Stimulated activated CD8-positive, alpha-beta memory T cell treated with anti-CD3 and anti-CD28 coated beads, Interleukin-15, amount 100 ng/mL, for 48 hours (primary cell): ENCODE measurements at places on chromosomes 5 and 9.
A peak's percentile ranks its signal among the peaks of the same experiment; 100 is the strongest.

- DNase-seq, result no peak
Observed at GRCh38 chr5:110262749-110263148, 463.7 kb downstream of the TMEM232 start.

- no peak for DNase-seq
Observed at GRCh38 chr9:87667164-87667738, 58.7 kb upstream of the CTSL start.

- peak; percentile 44 for DNase-seq
Observed at GRCh38 chr5:1011226-1011631, 2.6 kb downstream of the NKD2 start.

DNA sequence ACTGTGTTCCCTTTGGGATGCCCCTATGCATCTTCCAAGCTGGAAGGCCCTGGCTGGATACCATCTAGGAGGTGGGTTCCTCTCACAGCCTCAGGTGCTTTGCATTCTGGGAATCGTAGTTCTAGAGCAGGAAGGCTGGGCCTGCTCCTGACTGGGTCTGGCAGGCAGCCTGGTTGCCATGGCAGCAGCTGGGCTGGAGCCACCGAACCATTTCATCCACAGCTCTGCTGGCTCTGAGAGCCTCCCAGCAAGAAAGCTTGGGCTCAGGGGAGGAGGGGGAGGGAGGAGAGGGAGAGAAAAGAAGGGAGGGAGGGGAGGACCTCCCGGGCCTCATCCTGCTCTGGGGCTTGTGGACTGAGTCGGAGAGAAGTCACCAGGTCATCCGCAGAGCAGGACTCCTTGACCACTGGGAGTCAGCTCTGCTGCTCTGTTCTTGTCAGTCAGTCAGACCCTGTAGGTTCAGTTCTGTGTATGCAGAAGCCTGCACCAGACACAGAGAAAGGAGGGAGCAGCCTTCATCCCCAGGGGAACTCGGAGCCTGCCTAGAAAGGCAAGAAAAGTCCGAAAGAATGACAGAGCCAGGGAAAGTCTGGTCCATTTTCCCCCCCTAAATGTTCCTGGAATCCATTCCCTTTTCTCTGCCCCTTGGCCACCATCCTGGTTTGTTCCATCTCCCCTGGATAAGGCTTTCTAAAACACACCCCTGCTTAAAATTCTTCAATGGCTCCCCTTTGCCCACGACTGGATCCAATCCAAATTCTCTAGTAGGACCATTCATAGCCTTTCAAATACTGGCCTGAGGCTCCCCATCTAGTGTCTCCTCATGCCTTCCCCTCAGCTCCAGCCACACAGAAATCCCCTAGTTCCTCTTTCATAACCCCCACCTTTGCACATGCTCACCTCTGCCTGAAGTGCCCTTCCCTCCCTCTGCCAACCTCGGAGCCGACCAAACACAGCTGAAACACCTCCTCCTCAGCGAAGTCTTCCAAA is 65.4 kb upstream of the ARAP3 start:
- no peak for DNase-seq

DNA sequence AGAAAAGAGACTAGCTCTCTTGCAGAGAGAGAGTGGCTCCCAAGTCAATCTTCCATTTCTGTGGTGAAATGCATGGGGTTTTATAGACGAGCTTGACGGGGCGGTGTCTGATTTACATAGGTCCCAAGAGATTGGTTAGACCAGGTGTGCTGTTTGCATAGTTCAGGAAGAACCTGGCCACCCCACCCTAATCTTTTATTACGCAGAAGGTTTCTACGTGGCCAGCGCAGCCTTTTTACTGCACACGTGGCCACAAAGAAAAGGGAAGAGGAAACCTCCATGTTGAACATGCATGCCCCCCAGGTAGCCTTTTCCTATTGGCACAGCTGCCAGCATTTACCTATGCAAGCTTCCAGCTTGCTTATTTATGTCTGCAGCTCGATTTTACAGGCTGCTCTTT is 92.1 kb downstream of the CAVIN4 start:
- no peak for DNase-seq

- DNase-seq, result no peak
Observed at GRCh38 chr5:101326766-101327165, 423.7 kb upstream of the ST8SIA4 start.

- DNase-seq, result no peak
Observed at GRCh38 chr5:37208883-37209797, 40.0 kb downstream of the CPLANE1 start.

DNA sequence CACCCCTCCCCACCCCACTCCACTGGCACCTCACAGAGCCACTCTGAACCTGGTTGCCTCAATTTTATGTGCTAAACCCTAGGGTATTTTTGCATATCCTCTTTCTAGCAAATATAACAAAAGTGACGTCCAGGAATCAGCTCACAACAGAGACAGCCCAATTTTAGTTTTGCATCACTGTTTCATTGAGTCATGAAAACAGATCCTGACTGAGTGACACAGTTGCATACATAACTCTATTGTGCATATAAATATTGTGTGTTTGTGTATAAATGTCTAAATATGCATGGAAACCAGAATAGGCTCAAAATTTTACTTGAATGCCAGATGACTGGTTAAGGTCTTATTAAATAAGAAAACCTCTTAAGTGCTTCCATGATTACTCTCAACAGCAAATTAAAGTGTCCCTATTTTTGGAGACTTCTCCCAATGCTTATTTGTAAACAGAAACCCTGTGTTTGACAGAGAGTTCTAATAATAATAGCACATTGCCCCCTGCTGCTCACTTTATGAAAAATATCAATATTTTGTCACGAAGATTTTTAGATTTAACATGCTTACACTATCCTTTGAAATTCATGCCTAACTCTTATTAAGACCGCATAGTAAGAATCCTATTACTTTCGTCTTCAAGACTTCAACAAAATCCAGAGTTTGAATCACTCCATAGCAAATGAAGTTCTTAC is 75.5 kb upstream of the PRRC1 start:
- DNase-seq, result no peak

- DNase-seq, result no peak
Observed at GRCh38 chr9:38117651-38118050, 48.6 kb upstream of the SHB start.

DNA sequence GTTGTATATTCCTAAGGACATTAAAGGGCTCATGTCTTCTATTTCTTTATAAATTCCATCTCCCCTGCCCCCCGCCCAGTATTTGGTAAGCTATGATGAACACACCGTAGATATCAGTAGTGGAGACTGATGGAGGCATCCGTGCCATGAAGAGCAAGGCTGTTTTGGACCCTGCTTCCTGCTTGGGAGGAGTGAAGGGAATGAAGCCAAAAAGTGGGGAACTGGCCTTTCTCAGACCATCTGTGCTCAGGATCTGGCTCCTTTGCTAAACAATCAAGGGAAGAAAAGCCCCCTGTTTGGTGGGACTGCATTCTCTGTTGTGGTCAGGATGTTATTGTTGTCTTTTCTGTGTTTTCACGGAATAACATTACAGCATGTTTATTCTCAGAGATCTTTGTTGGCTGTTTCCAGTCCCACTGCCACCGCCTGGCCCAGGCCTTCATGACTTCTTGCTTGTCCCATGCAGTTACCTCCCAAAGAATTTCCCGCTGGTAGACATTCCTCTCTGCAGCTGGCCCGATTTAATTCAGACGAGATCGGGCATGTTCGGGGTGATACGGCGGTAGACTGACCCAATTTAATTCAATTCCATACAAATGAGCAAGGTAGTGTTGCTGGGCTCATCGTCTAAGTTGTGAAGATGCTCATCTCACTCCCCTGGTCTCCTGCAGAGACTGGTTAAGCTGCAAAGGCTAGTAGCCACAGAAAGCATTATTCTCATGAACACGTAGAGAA is 31.4 kb upstream of the ANKH start:
- no peak for DNase-seq

- DNase-seq, result no peak
Observed at GRCh38 chr9:100595391-100596199, 17.7 kb downstream of the CAVIN4 start.

- DNase-seq, result no peak
Observed at GRCh38 chr9:91386765-91387164, 25.0 kb upstream of the AUH start.

DNA sequence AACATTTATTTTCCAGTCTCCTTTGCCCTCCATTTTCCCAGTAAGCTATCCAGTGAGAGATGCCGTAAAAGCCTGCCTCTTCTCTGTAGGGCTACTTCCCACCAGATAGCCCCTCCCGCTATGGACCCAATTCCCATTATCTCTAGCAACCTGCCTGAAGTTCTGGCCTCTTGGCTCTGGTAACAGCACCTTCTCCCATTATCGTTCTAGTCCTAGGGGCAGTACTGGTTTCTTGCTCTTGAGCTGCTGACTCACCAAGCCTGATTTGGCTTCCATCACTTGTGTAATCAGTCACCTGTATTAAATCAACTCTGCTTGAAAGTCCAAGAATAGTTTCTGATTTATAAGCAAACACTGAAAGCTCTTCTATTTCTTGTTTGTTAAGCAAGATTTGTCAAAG is 42.8 kb upstream of the PARP8 start:
- no peak for DNase-seq

DNA sequence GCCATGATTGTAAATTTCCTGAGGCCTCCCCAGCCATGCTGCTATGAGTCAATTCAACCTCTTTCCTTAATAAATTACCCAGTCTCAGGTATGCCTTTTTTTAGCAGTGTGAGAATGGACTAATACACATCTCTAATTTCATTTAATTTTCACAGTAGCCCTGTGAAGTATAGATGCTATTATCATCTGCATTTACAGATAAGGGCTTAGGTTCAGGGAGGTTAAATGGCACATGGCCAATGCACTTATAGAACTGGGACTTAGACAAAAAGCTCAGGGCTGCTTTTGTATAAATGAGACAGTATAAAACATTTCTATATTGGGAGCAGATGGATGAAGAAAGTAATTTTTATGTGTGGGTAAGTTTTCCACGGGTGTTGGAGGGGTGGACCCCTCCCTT is 62.9 kb upstream of the PANK3 start:
- no peak for DNase-seq

GRCh38 chr5:37799865-37800421 is 39.9 kb downstream of the GDNF start:
- no peak for DNase-seq

DNA sequence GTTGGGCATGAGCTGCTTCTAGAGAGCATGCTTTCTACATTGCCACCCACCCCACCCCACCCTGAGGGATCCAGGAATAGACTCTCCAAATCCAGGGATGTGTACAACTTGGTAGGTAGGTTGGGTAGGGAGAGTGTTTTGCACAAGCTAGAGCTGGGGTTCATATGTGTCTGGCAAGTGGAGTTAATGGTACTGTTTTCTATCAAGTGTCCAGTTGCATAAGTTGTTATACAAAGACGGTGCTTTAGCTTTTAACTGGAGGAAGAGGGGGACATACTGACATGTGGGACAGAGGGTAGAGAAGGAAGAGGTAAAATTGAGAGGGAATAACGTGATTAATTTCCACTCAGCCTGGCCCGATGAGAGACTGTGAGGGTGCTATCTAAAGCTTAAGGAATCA is 51.0 kb upstream of the TNC start:
- DNase-seq, result no peak

- no peak for DNase-seq
Observed at GRCh38 chr5:76735762-76736545, 20.0 kb downstream of the F2R start.

- no peak for DNase-seq
Observed at GRCh38 chr5:65769539-65769938, 47.5 kb downstream of the NLN start.

DNA sequence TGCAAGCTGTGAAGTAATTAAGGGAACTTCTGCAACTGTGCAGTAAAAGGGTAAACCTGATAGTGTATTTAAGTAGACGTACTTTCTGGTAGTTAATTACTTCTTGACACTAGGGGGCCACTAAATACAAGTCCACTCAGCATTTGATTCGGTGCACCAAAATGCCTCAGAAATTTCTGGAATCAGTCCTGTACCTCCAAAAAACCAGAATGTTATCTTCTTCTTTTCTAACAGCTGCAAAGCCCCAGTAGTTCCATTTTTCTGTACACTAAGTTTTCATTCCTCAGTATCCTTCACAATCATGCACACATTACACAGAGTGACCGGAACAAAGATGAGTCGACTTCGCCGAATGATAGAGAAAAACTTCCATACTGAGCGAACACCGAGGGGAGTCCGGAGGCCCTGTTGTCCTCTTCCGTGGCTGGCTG is 484 bp downstream of the GFM2 start:
- DNase-seq, result no peak

GRCh38 chr5:137498736-137499505 is at the start of gene SPOCK1:
SPOCK1 (minus strand) TSS chr5:137499326.
- DNase-seq, result peak; percentile 47

GRCh38 chr5:160521392-160521663 is 99.7 kb downstream of the PTTG1 start:
- no peak for DNase-seq

- no peak for DNase-seq
Observed at GRCh38 chr5:4720831-4721230, 419.3 kb upstream of the ADAMTS16 start.

DNA sequence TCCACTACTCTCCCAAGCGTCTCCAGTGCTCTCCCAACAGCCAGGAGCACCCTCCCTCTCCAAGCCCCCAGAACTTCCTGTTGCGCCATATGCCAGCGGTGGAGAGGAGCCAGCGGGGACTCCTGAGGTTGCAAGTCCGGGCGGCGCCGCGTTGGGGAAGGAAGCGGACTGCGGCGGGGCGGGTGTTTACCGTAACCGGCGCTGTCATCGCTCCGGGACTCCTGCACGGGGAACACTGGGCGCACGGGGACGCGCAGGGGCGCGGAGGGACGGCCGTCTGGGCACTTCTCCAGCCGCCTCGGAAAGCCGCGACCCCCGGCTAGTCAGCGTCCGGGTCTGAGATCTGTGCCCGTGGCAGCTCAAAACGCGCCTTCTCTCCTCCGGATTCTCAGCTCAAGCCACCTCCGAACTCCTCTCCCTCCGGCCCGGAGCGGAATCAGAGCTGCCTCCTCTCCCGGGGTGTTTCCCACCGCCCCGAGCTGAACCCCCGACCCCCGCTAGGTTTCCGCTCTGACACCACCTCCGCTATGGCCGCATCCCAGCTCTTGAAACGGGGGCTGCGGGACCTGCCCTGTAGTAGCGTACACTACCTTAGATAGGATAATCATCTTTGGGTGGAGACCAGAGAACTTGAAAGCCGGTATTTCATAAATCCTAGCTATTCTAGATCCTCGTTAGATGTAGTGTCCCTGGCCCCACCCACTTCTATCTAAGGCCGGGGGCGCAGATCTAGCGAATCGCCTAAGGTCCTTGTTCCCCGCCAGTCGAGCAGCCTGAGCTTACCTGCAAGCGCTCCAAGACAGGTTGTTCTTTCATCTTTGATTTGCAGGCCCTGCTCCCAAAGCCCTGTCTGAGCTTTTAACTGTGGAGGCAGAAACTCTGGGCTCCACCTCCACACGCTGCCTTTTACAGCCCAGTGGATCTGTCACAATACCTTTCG is at the start of gene TRPM6:
TSS of gene TRPM6 (minus strand) at position 881 of the 940 bp plus-strand sequence. CDS start at position 816, 65 bp downstream.
- DNase-seq, result no peak
